ENCODE measurements at places on chromosomes 1 and 21.

GRCh38 chr1:19852036-19852435 lies 30.2 kb upstream of the OTUD3 start:
- no peak for DNase-seq

DNA sequence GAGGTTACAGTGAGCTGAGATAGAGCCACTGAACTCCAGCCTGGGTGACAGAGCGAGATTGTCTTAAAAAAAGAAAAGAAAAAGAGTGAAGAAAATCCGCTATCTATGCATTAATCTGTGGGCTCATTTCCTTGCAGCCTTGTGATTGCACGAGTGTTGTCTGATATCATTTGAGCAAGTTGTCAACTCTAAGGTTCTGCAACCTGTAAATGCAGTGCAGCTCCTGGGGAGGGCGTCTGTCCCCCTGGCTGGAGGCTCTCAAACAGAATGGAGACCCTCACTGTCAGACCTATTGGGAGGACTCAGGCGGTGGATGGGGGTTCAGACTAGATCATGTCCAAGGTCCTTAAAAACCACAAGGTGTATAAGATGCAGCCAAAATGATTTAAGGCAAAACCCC lies 6.2 kb downstream of the CORT start:
- DNase-seq, result no peak

DNA sequence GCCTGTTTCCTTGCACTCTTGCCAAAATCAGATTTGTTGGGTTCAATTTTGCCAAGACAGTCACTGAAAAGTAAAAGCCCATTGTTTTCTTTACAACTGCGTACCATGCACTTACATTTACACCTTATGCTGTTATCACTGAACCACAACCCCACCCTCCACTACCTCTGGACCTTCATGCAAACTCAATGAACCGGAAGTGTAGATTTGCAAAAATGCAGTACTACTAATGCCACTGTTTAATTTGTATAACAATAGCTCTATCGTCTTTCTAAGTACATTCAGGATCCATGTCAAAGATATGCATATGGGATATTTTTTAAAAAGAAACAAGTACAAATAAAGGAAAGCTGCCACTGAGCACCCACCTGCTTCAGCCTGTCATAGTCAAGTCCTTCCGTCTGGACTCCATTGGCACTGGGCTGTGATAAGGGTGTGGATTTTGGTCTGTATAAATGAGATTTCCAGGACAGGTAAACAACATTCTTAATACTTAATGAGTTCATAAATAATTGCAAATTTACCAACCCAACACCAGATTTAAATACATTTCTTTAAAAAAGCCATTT lies 72.9 kb upstream of the LBR start:
- no peak for DNase-seq

DNA sequence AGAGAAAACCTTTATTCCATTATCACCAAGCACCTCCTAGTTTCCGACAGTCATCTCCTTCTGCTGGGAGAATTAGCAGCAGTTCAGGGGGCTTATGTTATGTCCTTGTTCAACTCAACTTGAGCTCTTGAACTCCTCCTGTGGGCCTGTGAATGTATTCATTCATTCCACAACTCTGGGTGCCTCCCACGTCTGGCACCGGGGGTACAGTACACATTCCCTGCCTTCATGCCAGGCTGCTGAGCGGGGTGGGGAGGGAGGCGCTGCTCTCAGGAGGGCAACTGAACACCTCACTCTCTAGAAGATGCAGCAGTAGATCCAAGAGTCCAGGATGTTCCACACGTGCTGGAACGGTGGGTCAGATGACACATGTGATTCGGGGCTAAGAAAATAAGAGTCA lies 4.3 kb upstream of the MX2 start:
- no peak for DNase-seq

- DNase-seq, result no peak
Measured at GRCh38 chr1:189708674-189709073, 769.0 kb downstream of the BRINP3 start.

DNA sequence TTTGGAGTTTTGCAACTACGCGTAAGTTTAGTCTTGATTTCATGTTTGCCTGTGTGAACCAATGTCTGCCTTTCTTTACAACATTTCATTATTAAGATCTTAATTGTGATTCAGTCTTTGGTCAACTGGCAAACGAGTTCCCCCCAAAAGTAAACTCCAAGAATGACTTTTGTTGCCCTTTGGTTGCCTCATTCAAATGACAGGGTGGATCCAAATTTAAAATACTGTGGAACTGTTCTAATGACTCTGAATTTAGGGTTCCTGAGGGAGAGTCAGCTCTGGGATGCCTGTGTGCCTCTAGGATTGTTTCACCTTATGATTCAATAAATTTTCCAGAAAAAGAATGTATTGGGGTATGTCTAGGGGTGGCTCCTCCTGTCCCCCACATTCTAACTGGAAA lies 105.3 kb downstream of the KCNN3 start:
- no peak for DNase-seq

GRCh38 chr1:82446236-82446635 lies 645.5 kb downstream of the ADGRL2 start:
- no peak for DNase-seq

- no peak for DNase-seq
Measured at GRCh38 chr1:112800289-112800688, 85.2 kb upstream of the PPM1J start.

- DNase-seq, result no peak
Measured at GRCh38 chr1:198253668-198254067, 96.9 kb downstream of the NEK7 start.

Data from CD4-positive, alpha-beta memory T cell (primary cell).